C1 segment of cervical spinal cord (tissue), 14 donors: ENCODE measurements at places on chromosomes 5 and 9.

DNA sequence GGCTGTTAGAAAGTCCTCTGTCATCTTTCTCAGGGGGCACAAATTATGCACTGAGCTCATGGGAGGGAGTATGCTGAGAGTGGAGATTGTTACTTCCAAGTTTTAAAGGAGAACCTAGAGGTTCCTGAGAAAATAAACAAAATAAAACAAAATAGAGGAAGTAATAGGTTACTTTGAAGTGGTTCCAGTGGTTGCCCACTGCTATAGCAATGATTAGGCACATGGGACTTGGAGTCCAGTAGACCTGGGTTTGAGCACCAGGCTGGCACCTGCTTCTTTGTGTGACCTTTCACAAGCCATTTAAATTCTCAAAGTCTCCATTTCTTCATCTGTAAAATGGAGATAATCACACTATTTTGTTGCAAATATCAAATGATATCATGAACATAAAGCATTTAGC lies 13.8 kb upstream of the CDC23 start:
- no peak for DNase-seq

- no peak for DNase-seq
Measured at GRCh38 chr9:32463500-32464293, 62.3 kb downstream of the RIGI start.

DNA sequence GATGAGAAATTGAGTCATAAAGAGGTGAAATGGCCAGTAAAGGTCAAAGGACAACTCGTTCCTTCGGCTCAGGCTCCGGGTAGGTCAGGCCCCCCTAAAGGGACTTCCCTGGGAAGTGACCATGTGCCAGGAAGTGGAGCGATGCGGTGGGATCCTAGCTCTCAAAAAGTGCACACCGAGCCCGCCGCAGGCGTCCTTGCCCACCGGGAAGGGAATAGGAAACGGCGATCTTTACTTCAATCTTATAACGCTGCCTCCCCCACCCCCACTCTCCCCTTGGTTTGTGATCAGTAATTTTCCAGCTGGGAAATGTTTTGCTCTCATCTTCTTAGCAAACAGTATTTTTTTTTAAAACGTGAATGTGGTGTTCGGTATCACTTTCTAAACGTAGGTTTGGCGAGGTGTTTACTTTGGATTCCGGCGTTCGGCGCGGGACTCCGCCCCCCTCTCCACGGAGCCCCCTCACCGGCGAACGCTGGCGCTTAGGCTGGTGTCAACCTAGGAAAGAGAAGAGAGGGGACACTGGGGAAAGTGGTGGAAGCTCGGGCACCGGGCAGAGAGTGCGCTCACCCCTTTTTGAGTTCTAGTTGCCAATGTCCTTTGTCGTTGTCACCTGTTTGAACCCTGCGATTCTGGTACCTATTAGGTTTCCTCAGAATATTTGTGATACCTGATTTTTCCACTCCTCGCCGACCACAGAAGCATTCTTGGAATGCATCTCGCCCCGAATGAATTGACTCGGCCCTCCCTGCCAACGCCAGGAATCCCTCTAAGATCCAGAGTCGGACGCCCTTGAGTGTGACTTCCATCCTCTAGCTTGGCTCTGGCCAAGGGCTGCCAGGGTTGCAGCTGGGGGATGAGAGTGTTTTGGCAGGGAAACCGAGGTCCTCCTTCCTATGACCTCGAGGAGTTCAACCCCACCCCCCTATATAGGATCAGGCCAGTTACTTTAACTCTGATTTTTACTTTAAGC lies 1.8 kb upstream of the KLF4 start:
- no peak for DNase-seq

- no peak for DNase-seq
Measured at GRCh38 chr9:109132567-109133021, 12.8 kb upstream of the TMEM245 start.

DNA sequence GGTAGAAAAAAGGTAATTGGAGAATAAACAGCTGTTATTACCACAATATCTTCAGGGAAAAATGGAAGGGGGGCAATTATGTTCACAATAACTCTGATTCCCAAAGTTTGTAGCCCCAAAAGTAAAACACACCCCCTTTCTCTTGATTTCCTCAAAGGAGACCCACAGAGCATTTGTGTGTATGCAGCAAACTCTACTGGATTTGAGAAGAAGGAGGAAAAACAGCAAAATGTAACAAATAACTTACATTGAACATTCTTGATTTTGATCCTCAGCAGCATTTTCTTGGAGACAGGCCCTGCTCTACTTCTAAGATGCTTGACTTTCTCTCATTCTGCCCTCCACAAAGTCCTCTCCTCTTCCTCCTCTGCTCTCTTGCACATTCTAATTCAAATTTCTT lies 420.8 kb upstream of the EDIL3 start:
- no peak for DNase-seq

DNA sequence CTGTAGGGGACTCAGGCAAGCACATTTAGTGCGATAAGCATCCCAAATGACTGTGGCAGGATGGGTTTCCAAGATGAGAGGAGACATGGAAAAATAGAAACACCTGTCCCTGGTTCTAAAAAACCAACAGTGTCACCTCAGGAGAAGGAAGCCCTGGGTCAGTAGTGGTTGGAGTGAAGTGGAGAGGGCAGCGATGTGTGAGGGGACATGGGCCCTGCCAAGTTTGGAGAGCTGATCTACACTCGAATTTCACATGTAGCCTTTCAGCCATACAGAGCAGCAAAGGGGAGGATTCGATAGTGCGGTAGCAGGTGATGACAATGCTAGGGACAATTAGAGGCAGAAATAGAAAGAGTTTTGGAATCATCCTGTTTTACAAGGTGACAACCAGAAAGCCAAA lies 32.6 kb upstream of the LHX2 start:
- no peak for DNase-seq

- DNase-seq: no peak
Measured at GRCh38 chr9:972501-973294, 3.8 kb upstream of the DMRT3 start.

GRCh38 chr9:73073337-73074175 lies 78.1 kb upstream of the ANXA1 start:
- DNase-seq: no peak

DNA sequence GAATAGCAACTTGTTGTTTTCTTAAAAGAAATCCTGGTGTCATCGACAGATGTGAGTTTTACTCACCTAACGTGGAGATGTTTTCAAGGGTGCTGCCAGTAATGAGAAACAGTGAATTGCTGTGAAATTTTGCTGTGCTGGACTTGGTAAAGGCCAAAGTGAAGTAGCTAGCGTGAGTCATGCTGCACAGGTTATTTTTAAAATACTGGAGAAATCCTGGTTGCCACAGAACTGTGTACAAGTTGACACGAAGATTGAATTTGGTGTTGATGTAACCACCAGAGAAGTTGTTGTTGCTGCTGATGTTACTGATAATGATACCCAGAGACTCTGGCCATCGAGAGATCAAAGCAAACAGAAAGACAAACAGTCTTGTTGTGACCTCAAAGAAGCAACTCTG lies 187.9 kb upstream of the NFIL3 start:
- DNase-seq: no peak

GRCh38 chr9:112404508-112404932 lies 24.6 kb downstream of the HSDL2 start:
- no peak for DNase-seq

DNA sequence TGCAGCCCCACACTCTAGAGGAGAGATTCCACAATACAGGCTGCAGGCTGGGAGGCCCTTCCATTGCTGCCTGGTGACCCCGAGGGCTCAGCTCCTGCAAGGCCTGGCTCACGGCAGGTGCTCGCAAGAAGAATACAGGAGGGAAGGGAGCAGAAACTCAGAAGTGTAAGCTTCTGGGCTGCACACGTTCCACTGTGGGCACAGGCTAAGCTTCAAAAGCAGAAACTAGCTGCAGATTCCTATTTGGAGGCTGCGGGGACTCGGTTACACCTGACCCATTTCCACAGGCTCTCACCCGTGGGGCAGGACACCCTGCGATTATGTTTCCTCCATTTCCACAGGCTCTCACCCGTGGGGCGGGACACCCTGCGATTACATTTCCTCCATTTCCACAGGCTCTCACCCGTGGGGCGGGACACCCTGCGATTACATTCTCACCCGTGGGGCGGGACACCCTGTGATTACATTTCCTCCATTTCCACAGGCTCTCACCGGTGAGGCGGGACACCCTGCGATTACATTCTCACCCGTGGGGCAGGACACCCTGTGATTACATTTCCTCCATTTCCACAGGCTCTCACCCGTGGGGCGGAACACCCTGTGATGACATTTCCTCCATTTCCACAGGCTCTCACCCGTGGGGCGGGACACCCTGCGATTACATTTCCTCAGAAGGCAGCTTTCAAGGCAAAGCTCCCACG lies 10.3 kb downstream of the LPCAT1 start:
- no peak for DNase-seq
